ENCODE measurements at places on chromosomes 6 and 20.

DNA sequence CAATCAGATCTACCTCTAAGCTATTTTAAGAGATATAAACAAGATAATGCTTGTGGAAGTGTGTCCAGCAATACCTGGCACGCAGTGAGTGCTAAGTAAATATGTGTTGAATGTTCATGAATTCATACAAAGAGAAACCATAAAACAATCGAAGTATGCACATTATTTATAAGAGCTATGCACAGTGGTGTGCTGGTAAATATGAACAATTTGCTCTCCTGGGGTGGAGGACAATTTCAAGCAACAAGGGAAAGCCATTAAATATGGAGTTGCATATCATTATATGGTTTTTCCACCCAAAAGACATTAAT, 526.6 kb upstream of the MARCKS start:
- no peak for DNase-seq

- DNase-seq, result peak; percentile 82
Observed at GRCh38 chr6:113654396-113654795, 202.7 kb upstream of the MARCKS start.

GRCh38 chr6:106858653-106859092, 115.9 kb downstream of the CD24 start:
- peak; percentile 17 for DNase-seq

- DNase-seq, result no peak
Observed at GRCh38 chr20:41165001-41165882, 27.9 kb downstream of the PLCG1 start.

DNA sequence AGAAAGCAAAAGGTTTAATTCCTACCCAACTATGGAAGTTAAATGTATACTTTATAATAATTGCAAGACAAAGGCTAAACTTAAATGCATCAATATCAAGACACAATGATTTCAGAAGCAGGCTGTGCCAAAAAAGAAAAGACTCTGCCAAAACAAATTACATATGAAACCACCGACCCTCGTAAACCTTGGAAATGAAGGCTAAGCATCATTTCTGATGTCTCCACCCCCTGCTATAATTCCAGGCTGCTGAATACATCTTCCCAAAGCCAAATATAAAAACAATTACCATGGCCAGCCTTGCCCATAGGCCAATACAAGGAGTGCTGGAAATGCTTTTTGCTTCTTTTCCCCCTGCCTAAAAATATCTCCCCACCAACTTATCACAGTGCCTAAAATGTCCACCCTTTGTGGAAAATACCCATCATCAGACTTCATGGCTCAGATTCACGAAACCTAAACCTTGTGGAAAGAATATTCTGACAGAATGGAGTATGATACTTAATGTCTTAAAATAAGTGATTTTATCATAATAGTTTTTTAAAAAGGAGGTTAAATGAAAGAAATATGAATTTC, 37.4 kb downstream of the RCAN2 start:
- DNase-seq, result no peak

DNA sequence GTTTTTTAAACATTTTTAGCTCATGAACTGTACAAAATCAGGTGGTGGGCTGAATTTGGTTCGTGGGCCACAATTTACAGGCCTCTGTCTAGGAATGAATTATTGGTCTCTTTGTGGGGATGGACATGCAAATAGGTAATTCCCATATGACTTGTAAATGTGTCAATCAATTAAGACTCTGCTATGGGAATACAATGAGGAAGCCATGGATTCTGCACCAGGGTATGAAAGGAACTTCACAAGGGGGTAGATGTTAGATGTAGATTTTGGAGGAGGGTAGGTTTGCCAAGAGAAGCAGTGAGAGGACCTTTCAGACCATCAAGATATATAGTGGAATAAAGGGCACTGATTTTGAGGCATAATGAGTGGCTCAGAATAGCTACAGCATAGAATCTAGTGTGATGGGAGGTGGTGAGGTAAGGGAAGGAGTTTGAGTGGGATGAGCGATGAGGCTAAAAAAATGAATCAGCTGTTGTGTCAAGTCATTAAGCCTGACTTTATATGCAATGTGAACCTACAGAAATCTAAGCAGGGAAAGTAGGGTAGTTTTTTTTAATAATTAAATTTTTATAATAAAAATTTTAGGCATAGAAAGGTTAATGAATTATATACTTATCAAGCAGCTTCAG, 32.6 kb upstream of the RNF182 start:
- DNase-seq, result no peak

GRCh38 chr6:81831274-81831673, 78.8 kb upstream of the TENT5A start:
- no peak for DNase-seq

DNA sequence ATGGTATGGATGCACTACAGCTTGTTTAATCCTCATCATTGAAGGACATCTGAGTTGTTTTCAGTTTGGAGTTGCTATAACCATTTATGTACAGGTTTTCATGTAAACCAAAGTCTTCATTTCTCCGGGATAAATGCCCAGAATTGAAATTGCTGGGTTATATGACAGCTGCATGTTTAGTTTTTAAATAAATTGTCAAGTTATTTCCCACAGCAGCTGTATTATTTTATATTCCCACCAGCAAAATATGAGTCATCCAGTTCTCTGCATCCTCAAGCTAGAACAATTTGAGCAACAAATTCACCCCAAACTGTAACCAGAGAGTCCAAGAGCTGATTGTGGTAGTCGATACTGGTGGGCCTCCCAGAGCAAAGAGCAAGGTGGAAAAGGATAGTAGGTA, 161.0 kb upstream of the PRND start:
- no peak for DNase-seq

GRCh38 chr20:62742979-62743776, 34.5 kb downstream of the NTSR1 start:
- DNase-seq, result no peak

- DNase-seq, result no peak
Observed at GRCh38 chr6:11795403-11795802, 16.8 kb upstream of the ADTRP start.

DNA sequence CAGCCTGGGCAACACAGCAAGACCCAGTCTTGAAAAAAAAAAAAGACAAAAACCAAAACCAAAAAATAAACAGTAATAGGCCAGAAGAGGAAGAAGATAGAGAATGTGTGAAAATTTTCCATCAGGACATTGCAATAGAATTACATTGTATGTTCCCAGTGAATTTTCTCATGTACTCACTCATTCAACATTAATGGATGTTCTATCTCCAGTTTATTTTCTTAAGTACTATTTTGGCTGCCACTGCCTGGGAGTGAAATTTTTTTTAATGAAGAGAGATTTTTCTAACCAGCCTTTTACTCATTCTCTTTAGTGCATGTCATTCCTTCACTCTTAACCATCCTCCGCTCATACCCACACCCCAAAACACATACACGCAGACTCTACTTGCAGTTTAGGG, 282.8 kb downstream of the ALDH8A1 start:
- DNase-seq, result no peak

DNA sequence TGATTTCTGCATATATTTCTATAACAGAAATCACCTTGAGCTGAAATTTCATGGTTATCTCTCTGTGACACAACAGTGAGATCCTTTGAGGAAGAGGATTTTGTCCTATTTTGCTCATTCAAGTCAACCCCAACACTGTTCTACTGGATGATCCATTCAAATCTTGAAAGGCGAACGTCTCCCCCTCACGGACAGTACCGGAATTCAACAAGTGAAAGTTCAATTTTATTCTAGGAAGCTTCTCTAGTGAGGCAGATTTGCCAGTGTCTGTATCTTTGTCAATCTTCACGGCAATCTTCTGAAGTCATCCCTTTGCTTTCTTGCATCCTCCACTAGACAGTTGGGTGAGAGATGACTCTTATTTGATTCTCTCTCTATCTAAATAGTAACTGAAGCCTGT, 91.7 kb upstream of the PDE7B start:
- DNase-seq, result no peak

GRCh38 chr6:44232676-44233566, 9.5 kb downstream of the SLC29A1 start:
- DNase-seq, result no peak

GRCh38 chr6:160424256-160424655, 76.1 kb downstream of the SLC22A3 start:
- no peak for DNase-seq

GRCh38 chr20:9550871-9551270, 36.5 kb downstream of the LAMP5 start:
- no peak for DNase-seq

- peak; percentile 17 for DNase-seq
Observed at GRCh38 chr20:59455402-59456341, 148.7 kb upstream of the PHACTR3 start.

DNA sequence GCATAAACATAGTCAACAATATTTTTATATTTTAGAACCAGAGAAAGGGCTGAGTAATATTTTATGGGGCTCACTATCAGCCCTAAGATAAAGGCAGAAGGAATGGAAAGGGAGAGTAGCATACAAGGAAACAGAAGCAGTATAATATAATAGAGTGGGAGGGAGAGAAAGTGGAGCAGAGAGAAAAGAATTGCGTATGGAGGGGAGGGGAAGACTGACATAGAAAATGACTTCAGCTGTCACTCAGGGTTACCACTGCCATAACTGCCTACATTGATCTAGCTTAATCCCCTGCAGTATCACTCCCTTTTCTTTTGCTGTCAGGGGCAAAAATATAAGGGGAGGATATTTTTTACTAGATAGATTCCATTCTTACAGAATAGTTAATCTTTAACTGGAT, 1133.5 kb upstream of the MAP3K7 start:
- DNase-seq, result no peak

GRCh38 chr20:34251619-34252018, 10.4 kb downstream of the ASIP start:
- no peak for DNase-seq

DNA sequence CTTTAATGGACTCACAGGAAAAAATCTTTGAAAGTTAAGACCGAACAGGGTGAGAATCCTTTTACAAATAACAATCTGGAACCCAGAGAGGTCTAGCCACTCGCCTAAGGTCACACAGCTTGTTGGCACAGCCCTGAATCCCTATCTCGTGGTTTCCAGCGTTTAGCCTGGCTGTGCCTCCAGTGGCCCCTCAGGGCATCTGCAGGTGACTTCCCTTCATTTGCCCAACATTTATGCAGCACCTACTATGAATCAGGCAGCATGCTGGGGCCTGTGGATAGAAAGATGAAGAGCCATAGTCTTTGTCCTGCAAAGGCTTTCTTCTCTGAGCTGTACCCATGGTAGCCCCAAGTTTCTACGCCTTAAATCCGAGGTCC, 2.6 kb upstream of the NR2E1 start:
- no peak for DNase-seq

DNA sequence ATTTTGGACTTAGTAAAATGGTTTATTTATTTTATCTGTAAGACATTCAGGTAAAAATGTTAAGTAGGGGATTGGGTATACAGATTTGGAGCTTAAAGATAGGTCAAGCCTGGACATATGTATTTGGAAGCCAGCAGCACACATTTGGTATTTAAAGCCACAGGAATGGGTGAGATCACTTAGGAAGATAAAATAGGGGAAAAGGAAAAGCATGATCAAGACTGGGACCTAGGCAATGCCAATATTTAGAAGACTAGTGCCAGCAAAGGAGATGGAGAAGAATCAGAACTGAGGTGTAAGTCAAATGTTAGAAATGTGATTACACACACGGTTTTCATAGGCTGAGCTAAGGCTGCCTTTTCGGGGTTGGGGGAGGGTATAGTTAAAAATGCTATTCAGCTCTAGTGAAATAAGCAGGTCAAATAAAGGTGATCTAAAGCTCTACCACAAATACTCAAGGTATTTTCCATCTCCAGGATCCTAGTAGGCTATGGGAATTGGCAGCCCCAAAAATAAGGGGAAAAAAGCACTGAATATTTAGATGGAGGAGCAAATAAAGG, 20.6 kb downstream of the SLC2A12 start:
- no peak for DNase-seq

GRCh38 chr6:130575971-130576370, 210.2 kb downstream of the TMEM200A start:
- no peak for DNase-seq

DNA sequence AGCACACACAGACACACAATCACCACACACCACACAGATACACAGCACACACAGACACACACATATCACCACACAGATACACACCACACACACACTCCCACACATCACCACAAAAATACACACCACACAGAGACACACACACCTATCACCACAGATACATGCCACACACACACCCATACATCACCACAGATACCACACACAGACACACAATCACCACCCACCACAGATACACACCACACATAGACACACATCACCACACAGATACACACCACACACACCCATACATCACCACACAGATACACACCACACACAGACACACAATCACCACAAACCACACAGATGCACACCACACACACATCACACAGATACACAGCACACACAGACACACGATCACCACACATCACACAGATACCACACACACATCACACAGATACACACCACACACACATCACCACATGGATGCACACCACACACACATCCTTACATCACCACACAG, 74.0 kb downstream of the GRM4 start:
- DNase-seq, result no peak

DNA sequence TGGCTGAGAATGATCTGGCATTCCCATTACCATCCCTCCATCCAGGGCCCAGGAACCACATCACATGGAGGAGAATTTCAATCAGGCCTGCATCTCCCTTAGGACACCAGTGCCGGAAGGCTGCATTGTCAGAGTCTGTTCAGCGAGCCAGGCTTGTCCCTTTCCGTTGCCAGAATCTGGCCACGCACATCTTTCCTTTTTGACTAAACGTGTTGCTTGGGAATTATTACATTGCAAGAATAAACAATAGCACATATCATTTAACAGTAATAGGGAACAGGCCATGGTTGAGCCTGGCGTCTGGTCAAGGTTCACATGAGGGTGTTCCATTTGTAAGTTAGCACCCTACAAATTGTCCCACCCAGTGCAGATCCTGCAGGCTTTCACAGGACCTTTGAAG, 42.8 kb downstream of the SOBP start:
- no peak for DNase-seq

DNA sequence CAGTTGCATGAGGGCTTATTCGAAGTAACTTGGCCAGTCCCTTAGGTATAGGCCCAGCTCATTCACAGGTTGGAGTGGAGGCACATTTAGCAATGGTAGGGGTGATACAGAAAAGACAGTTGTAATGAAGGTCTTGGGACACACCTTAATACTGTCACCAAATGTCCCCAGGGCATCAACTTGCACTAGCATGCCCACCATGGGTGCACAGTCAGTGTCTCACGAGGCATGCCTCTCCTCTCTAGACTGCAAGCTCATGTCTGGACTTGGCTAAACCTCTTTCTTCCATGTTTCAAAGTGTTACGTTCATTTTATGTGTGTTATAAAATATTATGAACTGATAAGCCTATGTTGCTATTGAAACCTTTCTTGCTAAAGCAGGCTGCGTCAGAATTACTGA, 124.0 kb upstream of the ECI2 start:
- DNase-seq, result no peak

GRCh38 chr6:92763274-92763584, 656.1 kb downstream of the EPHA7 start:
- DNase-seq, result no peak

All from cardiac fibroblast (primary cell).